Immature natural killer cell (primary cell): ENCODE measurements at places on chromosomes 1 and 21.

- H3K27me3 ChIP-seq = peaks cover 1% of the 10 kb centered on the region
- no peaks in the 10 kb centered on the region for H3K4me1 ChIP-seq
- DNase-seq = no peak
- no peaks in the 10 kb centered on the region for H3K36me3 ChIP-seq
- no peak overlapping the region for H3K4me3 ChIP-seq
These were observed 13.0 kb upstream of the ACBD6 start for GRCh38 chr1:180515364-180515763.

DNA sequence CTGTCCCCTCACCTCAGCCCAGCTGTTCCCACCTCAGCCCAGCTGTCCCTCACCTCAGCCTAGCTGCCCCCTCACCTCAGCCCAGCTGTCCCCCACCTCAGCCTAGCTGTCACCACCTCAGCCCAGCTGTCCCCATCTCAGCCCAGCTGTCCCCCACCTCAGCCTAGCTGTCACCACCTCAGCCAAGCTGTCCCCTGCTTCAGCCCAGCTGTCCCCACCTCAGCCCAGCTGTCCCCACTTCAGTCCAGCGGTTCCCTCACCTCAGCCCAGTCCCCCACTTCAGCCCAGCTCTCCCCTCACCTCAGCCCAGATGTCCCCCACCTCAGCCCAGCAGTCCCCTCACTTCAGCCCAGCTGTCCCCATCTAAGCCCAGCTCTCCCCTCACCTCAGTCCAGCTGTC, 88.4 kb upstream of the CSF3R start:
- H3K4me3 ChIP-seq = no peak overlapping the region
- H3K27ac ChIP-seq = no peak overlapping the region
- H3K4me1 ChIP-seq = no peaks in the 10 kb centered on the region
- H3K36me3 ChIP-seq = no peaks in the 10 kb centered on the region
- DNase-seq = no peak

DNA sequence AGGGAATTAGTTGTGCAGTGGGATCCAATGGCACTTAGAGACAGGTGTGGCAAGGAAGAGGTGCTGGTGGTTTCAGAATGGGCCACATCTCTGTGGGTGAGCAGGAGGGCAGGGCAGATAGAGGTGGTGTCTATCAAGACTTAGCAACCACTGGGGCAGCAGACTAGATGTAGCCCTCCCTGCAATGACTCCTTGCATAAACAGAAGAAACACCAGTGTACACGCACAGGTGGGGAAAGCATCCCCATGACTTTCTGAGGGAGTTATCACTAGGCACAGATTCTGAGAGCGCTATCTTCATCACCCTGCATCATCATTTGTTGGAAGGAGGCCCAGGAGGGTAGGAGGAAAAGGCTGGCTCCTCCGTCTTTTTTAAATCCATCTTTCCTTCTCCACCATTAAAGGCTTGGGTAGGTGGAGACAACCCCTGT, 58.4 kb downstream of the PLXNA2 start:
- no peak overlapping the region for H3K4me3 ChIP-seq
- H3K27ac ChIP-seq = no peak overlapping the region
- no peaks in the 10 kb centered on the region for H3K36me3 ChIP-seq
- no peaks in the 10 kb centered on the region for H3K4me1 ChIP-seq
- DNase-seq = no peak
- peaks cover 2% of the 10 kb centered on the region for H3K27me3 ChIP-seq

- DNase-seq = no peak
- peaks cover 46% of the 10 kb centered on the region for H3K4me1 ChIP-seq
- peak overlapping the region; percentile 61 for H3K27ac ChIP-seq
- H3K36me3 ChIP-seq = peaks cover 12% of the 10 kb centered on the region
- H3K27me3 ChIP-seq = no peaks in the 10 kb centered on the region
These were observed 71.6 kb downstream of the TRIM33 start for GRCh38 chr1:114439369-114439768.

DNA sequence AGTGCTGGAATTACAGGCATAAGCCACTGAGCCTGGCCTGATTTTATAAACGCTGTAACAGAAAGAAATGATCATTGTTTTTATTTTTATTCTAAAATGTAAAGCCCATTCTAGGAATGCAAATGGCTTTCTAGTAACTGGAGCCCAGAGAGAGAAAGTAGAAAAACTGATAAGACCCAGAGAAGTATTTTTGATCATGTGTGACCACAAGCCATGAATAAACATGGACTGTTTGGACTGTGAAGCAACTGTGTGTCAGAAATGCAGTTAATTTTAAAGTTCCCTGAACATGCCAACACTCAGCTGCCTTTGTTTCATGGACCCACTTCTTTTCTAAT, 39.7 kb downstream of the EIF2B3 start:
- no peaks in the 10 kb centered on the region for H3K27me3 ChIP-seq
- H3K27ac ChIP-seq = peak overlapping the region; percentile 59
- H3K4me3 ChIP-seq = no peak overlapping the region
- H3K36me3 ChIP-seq = no peaks in the 10 kb centered on the region
- DNase-seq = no peak

- no peak overlapping the region for H3K27ac ChIP-seq
- H3K4me3 ChIP-seq = no peak overlapping the region
- H3K36me3 ChIP-seq = no peaks in the 10 kb centered on the region
- H3K27me3 ChIP-seq = peaks cover 8% of the 10 kb centered on the region
- DNase-seq = no peak
- peaks cover 36% of the 10 kb centered on the region for H3K4me1 ChIP-seq
These were observed 2.9 kb downstream of the QSOX1 start for GRCh38 chr1:180157576-180158057.

- peak overlapping the region; percentile 91 for H3K4me3 ChIP-seq
- no peaks in the 10 kb centered on the region for H3K27me3 ChIP-seq
- H3K27ac ChIP-seq = peak overlapping the region; percentile 78
- no peaks in the 10 kb centered on the region for H3K36me3 ChIP-seq
- peaks cover 55% of the 10 kb centered on the region for H3K4me1 ChIP-seq
- DNase-seq = peak; percentile 29
These were observed 77.5 kb downstream of the SLC45A1 start for GRCh38 chr1:8395433-8395866.

GRCh38 chr1:239536165-239536849, 149.9 kb downstream of the CHRM3 start:
- peaks cover 2% of the 10 kb centered on the region for H3K27me3 ChIP-seq
- no peak for DNase-seq
- no peak overlapping the region for H3K4me3 ChIP-seq
- H3K4me1 ChIP-seq = no peaks in the 10 kb centered on the region

- no peak overlapping the region for H3K27ac ChIP-seq
- H3K36me3 ChIP-seq = no peaks in the 10 kb centered on the region
These were observed 694.1 kb downstream of the USP25 start for GRCh38 chr21:16423921-16424320.

GRCh38 chr1:89989799-89990198, 5.1 kb upstream of the ZNF326 start:
- H3K36me3 ChIP-seq = no peaks in the 10 kb centered on the region
- H3K27ac ChIP-seq = no peak overlapping the region
- no peak overlapping the region for H3K4me3 ChIP-seq
- peaks cover 1% of the 10 kb centered on the region for H3K4me1 ChIP-seq

DNA sequence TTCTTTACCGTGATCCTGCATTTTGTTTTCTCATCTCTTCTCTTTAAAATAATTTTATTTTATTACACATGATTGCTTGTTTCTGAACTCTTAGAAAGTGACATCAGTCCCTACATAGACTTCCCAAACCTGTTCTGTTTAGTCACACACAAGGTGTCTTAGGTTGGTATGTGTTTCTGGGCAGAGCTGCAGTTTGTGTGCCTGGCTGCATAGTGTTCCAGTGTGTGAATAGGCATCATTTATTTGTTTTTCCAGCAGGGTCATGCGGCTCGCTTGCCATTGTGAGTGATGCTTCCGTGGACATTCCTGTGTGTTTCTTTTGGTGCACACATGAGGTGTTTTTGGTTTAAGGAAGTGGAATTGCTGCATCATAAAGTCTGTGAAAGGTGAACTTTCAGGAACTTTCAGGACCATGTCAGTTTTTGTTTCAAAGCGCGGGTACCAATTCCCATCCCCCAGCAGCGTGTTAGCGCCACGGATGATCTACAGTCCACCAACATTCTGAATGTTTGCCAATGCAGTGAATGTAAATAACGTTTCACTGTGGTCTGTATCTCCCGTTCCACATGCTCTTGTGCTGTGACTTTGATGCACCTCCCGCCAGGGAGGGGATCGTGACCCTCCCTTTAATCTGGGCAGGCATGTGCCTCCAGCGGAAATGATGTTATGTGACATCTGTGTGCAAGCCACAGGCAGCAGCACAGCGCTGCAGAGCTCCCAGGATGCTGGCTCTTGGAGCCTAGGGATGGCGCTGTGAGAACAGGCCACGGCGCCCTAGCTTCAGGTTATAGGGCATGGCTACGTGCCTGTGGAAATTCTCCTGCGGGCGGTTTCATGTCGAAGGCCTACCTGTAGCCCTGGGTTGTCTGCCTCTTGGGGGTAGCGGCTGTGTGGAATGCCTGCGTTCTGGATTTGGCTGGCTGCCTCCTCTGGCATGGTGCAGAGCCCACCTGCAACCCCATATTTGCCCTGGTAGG, 144.6 kb upstream of the COL6A1 start:
- no peak overlapping the region for H3K4me3 ChIP-seq
- peaks cover 4% of the 10 kb centered on the region for H3K27me3 ChIP-seq
- H3K36me3 ChIP-seq = peaks cover 5% of the 10 kb centered on the region
- DNase-seq = no peak
- H3K4me1 ChIP-seq = no peaks in the 10 kb centered on the region

DNA sequence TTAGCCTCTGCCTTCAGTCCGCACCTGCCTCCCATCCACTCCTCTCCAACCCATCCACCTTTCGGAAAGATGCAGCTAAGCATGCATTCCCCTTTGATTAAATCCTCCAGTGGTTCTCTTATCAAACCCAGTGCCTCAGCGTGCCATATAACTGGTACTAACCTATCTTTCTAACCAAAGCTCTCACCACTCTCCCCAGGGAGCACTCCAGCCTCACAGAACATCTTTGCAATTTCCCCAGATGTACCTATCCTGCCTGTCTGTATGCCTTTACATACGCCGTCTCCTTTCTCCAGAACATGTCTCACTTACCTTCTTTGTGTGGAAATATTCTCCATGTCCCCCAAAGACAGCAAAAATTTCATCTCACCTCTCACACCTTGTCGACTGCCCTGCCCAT, 80.0 kb downstream of the SLC25A24 start:
- peaks cover 2% of the 10 kb centered on the region for H3K27me3 ChIP-seq
- H3K4me3 ChIP-seq = no peak overlapping the region
- peaks cover 22% of the 10 kb centered on the region for H3K4me1 ChIP-seq
- H3K36me3 ChIP-seq = no peaks in the 10 kb centered on the region

DNA sequence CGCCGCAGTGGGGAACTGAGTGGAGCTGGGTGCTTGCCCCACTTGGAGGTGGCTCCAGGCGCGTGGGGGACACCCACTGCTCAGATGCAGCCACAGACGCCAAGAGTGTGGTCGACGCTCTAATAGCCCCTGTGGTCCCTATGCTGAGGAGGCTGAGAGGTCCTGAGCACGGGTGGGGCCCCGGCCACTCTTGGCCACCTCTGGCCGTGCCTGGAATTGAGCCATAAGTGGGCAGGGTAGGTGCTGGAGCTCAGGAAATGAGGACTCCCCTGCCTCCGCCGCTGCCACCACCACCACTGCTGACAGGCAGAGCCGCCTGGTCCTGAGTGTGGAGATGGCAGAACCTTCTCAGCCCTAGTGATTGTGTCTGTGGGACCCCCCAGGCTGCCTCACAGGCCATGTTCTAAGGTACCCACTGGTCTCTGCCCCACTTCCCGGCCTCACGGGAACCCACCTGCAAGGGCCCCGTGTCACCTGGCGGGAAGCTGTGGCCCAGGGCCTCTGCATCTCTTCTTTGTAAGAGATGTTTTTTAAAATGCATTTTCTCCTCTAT, 34.6 kb upstream of the DIP2A start:
- H3K27me3 ChIP-seq = peaks cover 15% of the 10 kb centered on the region
- peaks cover 11% of the 10 kb centered on the region for H3K36me3 ChIP-seq
- H3K27ac ChIP-seq = peak overlapping the region; percentile 100
- peak; percentile 82 for DNase-seq
- peaks cover 33% of the 10 kb centered on the region for H3K4me1 ChIP-seq

- peaks cover 7% of the 10 kb centered on the region for H3K27me3 ChIP-seq
- no peak for DNase-seq
- no peak overlapping the region for H3K4me3 ChIP-seq
- H3K27ac ChIP-seq = no peak overlapping the region
- no peaks in the 10 kb centered on the region for H3K36me3 ChIP-seq
- H3K4me1 ChIP-seq = no peaks in the 10 kb centered on the region
These were observed 139.3 kb upstream of the NFIA start for GRCh38 chr1:60942896-60943638.

DNA sequence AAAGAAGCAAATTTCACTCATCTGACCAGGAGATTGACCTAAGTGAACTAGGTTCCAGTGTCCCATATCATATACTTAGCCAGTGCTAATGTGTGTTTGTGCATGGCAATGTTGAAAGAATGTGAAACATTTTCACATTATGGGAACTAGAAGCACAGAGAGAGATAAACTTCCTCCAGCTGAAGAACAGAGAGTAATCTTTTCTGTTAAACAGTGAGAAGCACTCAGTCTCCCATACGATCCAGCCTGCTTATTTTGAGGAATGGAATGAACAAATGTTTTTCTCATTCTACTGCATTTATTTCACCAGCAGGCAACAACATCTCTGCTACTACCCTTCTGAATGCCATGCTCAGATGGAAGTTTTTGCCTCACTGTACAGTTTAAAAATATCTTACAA, 170.5 kb downstream of the TTLL7 start:
- no peak for DNase-seq
- no peak overlapping the region for H3K27ac ChIP-seq
- H3K36me3 ChIP-seq = no peaks in the 10 kb centered on the region

DNA sequence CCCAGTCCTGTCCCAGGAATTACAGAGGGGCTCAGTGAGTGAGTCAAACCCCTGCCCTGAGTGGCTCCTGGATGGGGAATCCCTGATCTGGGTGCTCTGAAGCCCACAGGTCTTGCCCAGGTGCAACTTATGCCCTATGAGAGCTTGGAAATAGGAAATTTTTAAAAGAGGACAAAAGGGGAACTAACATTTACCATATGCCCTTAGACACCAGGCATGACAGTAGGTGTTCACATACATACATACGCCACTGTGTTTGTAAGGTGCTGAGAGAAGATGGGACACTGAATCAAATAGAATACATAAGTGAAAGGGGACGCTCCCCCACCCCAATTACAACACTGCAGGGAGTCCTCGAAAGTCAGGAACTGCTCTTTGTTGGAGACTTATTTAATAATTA, 1.4 kb downstream of the CFAP45 start:
- no peak for DNase-seq
- no peaks in the 10 kb centered on the region for H3K36me3 ChIP-seq
- no peak overlapping the region for H3K27ac ChIP-seq

DNA sequence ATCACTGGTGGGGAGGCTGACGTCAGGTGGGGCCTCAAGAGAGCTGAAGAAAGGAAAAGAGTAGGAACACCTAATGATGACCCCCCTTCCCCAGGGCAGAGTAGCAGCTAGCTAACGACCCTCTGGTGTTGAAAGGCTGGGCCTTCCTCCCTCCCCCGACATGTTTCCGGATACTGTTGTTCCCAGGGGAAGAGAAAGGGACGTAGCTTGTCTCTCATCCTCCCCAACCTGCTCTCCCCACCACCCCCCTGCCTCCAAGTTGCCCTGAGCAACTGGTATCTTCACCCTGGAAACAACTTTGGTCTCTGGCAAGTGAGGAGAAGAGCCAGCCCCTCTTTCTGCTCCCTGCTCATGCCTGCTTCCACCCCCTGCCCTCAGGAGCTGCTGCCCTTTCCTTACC, 2.4 kb downstream of the SEMA6C start:
- no peak overlapping the region for H3K4me3 ChIP-seq
- peaks cover 18% of the 10 kb centered on the region for H3K4me1 ChIP-seq
- no peaks in the 10 kb centered on the region for H3K27me3 ChIP-seq

GRCh38 chr1:9653491-9654050, 2.0 kb downstream of the PIK3CD start:
- DNase-seq = peak; percentile 67
- H3K4me3 ChIP-seq = peak overlapping the region; percentile 99
- H3K36me3 ChIP-seq = no peaks in the 10 kb centered on the region
- peaks cover 29% of the 10 kb centered on the region for H3K27me3 ChIP-seq
- H3K4me1 ChIP-seq = peaks cover 68% of the 10 kb centered on the region
